ENCODE measurements at places on chromosomes 16 and 17.

GRCh38 chr16:69930117-69930776 lies 20.9 kb upstream of the CLEC18A start:
- peak; percentile 57 for DNase-seq

DNA sequence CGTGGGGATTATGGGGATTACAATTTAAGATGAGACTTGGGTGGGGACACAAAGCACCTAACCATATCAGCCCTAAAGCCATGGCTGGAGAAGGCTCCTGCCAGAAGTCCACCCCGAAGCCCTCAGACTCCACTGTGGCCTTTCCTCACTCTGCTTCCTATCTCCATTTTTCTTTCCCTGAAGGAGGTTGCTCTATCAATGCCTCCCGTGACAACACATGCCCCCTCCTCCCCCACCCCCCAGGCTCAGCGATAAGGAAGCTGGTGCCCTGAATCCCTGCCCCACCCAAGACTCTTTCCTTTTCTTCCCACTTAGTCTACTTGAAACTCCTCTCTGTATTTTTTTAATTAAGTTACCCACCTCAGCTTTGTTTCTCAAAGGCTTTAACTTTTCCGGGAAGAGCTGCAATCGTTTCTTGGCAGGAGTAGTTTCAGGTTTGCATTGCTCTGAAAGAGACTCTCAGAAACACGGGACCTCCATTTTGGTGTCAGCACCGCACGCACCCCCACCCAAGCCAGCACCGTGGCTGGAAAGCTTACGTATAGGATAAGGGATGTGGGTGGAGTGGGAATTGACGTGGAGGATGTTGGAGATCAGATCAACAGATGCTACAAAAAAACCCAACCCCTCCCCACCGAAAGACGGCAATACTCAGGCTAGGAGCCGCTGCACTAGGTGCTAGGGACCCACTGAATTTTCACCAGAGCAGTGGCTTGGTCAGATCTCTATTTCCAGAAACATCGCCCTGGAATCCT lies 15.2 kb upstream of the CA4 start:
- peak; percentile 13 for DNase-seq

GRCh38 chr16:72753881-72754280 lies 294.0 kb downstream of the ZFHX3 start:
- DNase-seq, result no peak

DNA sequence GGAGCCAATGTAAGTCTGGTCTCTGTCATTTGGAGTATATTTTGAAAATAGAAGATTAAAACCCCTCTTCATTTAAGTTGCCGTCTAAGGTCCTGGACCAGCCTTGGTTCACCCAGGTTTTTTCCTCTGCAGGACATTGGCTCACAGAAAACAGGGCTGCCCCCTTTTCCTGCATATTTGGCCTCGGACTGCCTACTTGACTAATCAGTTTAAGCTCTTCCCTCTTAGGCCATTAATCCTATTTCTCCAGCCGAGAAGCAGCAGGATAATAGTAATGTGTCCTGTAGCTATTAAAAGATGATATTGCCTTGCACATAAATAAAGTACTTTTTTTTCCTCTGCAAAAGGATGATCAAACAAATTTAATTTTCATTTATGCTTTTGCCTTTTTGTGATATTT lies 52.1 kb downstream of the PRKCA start:
- no peak for DNase-seq

DNA sequence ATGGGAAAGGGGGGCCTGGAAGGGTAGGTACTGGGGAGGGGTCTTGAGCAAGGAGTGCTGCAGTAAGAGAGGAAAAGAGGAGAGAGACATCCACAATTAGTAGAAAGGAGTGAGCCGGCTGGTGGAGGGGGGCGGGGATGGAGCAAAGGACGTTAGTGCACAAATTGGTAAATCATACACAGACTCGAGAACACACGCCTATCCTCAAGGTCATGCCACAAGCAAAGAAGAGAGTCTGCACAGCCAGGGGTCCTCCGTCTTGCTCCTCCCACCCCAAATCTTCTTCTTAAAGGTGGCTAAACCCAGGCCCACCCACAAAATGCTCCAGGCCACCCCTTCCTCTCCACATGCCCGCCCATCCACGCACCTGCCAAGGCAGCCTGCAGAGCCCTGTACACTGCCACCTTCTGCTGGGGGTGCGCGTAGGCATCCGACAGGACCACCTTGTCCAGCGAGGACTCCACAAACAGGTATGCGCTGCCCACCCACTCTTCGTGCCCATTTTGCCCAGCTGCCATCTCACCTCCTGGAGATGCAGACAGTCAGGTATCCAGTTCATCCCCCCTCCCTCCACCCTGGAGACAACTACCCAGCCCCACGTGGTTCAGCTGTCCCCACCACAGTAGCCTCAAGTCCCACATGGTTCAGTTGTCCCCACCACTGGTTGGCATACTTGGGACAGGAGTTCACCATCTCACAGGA lies 3.4 kb downstream of the TRADD start:
- no peak for DNase-seq
